ENCODE measurements at places on chromosomes 5 and 9. TPM values are rescaled to one million over a fixed set of nuclear protein-coding genes. Genes with fewer than 3 reads are reported as not detected.

The INSL6 gene
- total RNA-seq = not detected

DNA sequence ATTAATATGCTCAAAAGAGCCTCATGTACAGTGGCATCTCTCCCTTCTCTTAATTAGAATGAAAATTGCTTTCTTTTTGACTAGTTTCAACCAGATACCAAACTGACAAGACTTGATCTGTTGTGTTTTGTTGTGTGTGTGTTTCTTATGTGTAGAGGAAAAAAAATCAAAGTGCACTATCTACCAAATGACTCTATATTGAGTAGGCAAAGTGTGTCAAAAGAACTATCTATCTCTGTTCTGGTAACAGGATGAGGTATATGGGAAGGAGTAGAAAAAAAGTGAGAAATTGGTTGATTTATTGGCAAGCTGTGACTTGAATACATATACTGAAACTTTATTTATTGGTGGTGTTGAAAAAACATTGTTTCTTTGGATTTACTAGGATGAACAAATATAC is 190.0 kb downstream of the SLF1 start:
- H3K4me1 ChIP-seq = no peaks in the 10 kb centered on the region
- no peaks in the 10 kb centered on the region for H3K27me3 ChIP-seq
- DNase-seq = no peak
- no peak overlapping the region for H3K4me3 ChIP-seq
- no peaks in the 10 kb centered on the region for H3K36me3 ChIP-seq

DNA sequence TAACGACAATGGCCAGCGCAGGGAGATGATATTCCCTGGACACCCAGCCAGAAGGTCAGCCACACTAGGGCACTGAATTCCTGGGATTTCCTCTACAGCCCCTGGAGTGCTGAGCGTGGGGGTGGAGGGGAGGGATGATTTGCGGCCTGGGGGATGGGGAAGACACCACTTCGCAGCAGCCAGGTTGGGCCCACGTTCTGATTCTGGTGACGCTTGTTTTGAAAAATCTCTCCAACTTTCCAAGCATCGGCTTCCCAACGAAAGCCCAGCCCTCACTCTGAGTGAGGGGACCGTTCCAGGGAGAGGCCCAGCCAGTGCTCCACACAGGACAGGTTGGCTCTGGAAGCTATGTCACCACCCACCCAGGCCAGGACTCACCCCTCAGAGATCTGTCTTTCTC is 5.4 kb downstream of the GFPT2 start:
- H3K27ac ChIP-seq = no peak overlapping the region
- H3K4me3 ChIP-seq = no peak overlapping the region
- no peaks in the 10 kb centered on the region for H3K36me3 ChIP-seq

- no peaks in the 10 kb centered on the region for H3K36me3 ChIP-seq
- H3K27ac ChIP-seq = no peak overlapping the region
- H3K4me3 ChIP-seq = no peak overlapping the region
- H3K27me3 ChIP-seq = no peaks in the 10 kb centered on the region
- H3K4me1 ChIP-seq = no peaks in the 10 kb centered on the region
Observed at GRCh38 chr9:94740145-94740840, 13.8 kb downstream of the AOPEP start.

DNA sequence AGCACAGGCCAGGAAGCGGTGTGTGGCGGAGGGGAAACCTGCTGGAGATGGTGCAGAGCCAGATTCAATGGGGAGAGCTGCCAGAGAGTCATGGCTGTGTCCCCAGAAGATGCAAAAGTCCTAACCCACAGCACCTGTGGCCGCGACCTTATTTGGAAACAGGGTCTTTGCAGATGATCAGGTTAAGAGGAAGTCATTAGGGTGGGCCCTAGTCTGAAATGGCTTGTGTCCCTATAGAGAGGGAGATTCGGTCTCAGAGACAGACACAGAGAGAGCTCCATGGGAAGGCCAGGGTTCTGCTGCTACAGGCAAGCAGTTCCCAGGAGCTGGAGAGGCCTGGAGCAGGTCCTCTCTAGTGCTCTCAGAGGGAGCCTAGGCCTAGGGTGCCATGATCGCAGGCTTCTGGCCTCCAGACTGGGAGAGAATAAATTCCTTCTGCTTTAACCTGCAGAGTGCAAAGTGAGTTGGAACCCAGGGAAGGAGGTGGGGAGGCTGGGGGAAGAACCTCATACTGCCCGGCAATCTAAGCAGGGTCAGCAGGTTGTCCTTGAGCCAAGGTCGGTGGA is 1.9 kb upstream of the LPCAT1 start:
- no peak overlapping the region for H3K4me3 ChIP-seq
- H3K27me3 ChIP-seq = no peaks in the 10 kb centered on the region
- H3K36me3 ChIP-seq = peaks cover 7% of the 10 kb centered on the region
- H3K4me1 ChIP-seq = peaks cover 21% of the 10 kb centered on the region
- no peak overlapping the region for H3K27ac ChIP-seq

The MIER3 gene
- 30.0 TPM for total RNA-seq

- H3K27ac ChIP-seq = no peak overlapping the region
- H3K27me3 ChIP-seq = no peaks in the 10 kb centered on the region
- H3K36me3 ChIP-seq = no peaks in the 10 kb centered on the region
- no peak overlapping the region for H3K4me3 ChIP-seq
- DNase-seq = peak; percentile 7
Observed at GRCh38 chr9:100714372-100715099, 136.7 kb downstream of the CAVIN4 start.

- no peak overlapping the region for H3K4me3 ChIP-seq
- H3K27ac ChIP-seq = no peak overlapping the region
- DNase-seq = no peak
Observed at GRCh38 chr9:11103525-11103924, 490.7 kb upstream of the PTPRD start.

DNA sequence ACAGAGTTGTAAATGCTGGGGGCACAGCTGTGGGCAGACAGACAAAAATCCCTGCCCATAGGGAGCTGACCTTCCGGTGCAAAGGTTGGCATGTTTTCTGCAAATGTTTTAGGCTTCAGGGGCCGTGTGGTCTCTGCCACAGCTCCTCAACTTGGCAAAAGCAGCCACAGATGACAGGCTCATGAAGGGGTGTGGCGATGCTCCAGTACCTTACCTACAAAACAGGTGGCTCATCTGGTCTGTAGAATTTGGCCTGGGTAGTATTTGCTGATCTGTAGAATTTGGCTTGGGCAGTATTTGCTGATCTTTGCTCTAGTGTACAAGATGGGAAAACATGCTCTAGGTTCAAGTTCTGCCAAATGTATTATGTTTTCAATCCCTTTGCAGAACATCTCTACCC is 283.9 kb downstream of the GADD45G start:
- no peaks in the 10 kb centered on the region for H3K27me3 ChIP-seq
- no peak for DNase-seq
- H3K27ac ChIP-seq = no peak overlapping the region
- no peaks in the 10 kb centered on the region for H3K36me3 ChIP-seq
- H3K4me1 ChIP-seq = peaks cover 12% of the 10 kb centered on the region

- H3K36me3 ChIP-seq = no peaks in the 10 kb centered on the region
- H3K27ac ChIP-seq = no peak overlapping the region
- H3K4me1 ChIP-seq = peaks cover 36% of the 10 kb centered on the region
- DNase-seq = no peak
- no peak overlapping the region for H3K4me3 ChIP-seq
- no peaks in the 10 kb centered on the region for H3K27me3 ChIP-seq
Observed at GRCh38 chr9:136055715-136056545, 39.2 kb downstream of the NACC2 start.

DNA sequence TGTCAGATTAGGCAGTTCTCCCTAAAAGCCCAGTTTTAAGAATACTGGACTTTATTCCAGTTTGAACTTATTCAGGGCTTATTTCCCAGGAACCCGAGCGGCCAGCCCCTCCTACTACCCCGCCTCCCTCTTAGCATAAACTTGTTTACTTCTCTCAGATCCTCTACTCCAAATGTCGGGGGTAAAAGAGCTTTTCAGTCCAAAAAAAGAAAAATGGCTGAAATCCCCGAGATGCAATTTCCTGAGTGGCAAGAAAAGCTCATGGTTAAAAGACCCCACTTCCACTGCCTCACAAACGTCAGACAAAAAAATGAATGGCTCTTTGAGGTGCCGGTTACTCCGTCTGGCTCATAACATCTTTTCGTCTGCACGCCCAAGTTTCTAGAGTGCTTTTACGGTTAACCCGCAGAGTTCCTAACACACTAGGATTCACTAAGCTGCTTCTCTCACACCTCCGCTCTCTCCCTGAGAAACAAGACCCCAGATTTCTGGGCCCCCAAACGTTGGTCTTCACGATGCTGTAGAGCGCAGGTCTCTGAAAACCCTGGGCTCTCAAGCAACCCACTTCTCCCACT is 402 bp downstream of the BRD8 start:
- H3K27ac ChIP-seq = peak overlapping the region; percentile 90
- H3K36me3 ChIP-seq = peaks cover 23% of the 10 kb centered on the region
- DNase-seq = no peak
- peak overlapping the region; percentile 99 for H3K4me3 ChIP-seq

The GKAP1 gene
- total RNA-seq = 1.2 TPM

The PFN3 gene
- total RNA-seq = not detected

DNA sequence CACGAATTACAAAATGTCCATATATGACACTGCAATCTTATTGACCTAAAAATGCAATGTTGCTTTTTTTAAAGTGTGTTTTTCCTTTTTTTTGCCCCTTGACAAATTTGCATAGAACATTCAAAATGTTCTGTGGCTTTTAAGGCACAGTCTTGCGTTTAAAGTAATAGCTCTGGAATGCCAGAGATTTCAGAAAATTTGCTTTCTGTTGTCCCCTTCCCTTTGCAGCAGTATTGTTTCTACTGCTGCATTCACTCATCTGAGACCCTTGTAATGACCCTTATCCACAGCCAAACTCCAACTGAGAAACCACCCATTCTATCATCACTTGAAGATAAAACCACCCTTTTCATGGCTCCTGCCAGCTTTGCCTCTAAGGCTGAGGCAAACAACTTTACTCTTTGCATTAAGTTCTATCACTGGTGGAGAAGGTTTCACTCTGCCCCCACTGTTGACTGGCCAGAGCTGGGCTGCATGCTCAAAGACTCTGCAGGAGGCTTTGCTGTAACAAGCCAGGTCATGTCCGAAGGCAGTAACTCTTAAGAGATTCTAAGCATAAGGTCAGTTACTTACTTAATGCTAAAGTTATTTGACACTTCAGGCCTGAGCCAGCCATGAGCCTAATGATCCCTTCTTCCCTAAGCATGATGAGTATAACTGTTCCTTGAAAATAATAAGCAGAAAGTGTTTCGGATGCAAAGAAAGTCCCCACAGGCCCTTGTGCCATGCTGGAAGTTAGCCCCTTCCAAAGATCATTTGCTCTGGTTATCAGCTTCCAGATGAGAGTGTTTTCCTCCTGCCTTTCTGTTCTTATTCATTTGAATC is 101.9 kb downstream of the CD180 start:
- peak; percentile 80 for DNase-seq
- peaks cover 3% of the 10 kb centered on the region for H3K36me3 ChIP-seq
- no peak overlapping the region for H3K4me3 ChIP-seq
- peak overlapping the region; percentile 72 for H3K27ac ChIP-seq

GRCh38 chr5:55440188-55440646 is 94.5 kb downstream of the PLPP1 start:
- H3K27ac ChIP-seq = no peak overlapping the region
- H3K4me3 ChIP-seq = no peak overlapping the region
- no peaks in the 10 kb centered on the region for H3K36me3 ChIP-seq

The MTRR gene
- 32.2 TPM for total RNA-seq

The SYNPO gene
- 40.2 TPM for total RNA-seq

DNA sequence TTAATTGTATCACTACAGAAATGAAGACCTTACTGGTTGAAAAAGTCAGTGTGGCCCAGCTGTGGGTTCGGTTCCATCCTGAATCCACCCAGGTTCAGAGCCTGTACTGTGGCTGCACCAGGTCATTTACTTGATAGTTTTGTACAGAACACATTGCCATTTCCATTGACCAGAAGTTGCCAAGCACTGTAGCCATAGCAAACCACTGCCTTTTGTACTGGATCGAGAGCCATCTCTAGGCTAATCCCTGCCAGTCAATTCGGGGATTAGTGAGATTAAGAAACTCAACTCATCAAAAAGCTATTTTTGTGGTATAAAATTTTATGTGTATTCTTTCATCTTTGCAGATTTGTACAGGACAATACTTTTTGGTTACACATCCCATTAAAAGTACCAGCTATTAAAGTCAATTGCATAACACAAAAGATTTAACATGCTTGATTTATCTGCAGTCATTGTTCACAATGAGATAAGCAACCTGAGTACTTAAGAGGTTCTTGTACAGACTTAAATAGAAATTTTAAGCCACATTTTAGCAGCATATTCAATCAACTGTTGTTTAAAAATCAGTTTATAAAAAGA is 108.5 kb upstream of the OTULINL start:
- no peaks in the 10 kb centered on the region for H3K27me3 ChIP-seq
- H3K36me3 ChIP-seq = peaks cover 88% of the 10 kb centered on the region
- no peak overlapping the region for H3K4me3 ChIP-seq
- H3K4me1 ChIP-seq = peaks cover 22% of the 10 kb centered on the region

The EDIL3 gene
- 226 TPM for total RNA-seq

GRCh38 chr9:35406183-35406959 is 83.5 kb upstream of the RUSC2 start:
- no peak overlapping the region for H3K4me3 ChIP-seq
- H3K27me3 ChIP-seq = no peaks in the 10 kb centered on the region
- H3K36me3 ChIP-seq = no peaks in the 10 kb centered on the region
- H3K4me1 ChIP-seq = no peaks in the 10 kb centered on the region
- H3K27ac ChIP-seq = no peak overlapping the region
- no peak for DNase-seq

The SETD9 gene
- 12.2 TPM for total RNA-seq
